ENCODE measurements at places on chromosomes 12 and 14.

DNA sequence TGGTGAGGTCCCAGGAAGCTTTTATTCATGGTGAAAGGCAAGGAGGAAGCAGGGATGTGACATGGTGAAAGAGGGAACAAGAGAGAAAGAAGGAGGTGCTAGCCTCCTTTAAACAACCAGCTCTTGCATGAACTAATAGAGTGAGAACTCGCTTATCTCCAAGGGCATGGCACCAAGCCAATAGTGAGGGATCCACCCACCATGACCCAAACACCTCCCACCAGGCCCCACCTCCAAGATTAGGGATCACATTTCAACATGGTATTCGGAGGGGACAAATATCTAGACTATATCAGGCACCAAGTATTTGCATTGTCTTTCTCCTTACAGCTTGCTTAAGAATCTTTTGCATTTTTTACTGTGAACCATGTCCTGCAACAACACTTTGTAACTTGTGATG lies 91.9 kb upstream of the DHRS4 start:
- DNase-seq = no peak

GRCh38 chr14:90599748-90600507 lies 203.1 kb downstream of the CALM1 start:
- no peak for DNase-seq

- peak; percentile 24 for DNase-seq
These were observed 75.2 kb downstream of the CMAS start for GRCh38 chr12:22121224-22121623.

DNA sequence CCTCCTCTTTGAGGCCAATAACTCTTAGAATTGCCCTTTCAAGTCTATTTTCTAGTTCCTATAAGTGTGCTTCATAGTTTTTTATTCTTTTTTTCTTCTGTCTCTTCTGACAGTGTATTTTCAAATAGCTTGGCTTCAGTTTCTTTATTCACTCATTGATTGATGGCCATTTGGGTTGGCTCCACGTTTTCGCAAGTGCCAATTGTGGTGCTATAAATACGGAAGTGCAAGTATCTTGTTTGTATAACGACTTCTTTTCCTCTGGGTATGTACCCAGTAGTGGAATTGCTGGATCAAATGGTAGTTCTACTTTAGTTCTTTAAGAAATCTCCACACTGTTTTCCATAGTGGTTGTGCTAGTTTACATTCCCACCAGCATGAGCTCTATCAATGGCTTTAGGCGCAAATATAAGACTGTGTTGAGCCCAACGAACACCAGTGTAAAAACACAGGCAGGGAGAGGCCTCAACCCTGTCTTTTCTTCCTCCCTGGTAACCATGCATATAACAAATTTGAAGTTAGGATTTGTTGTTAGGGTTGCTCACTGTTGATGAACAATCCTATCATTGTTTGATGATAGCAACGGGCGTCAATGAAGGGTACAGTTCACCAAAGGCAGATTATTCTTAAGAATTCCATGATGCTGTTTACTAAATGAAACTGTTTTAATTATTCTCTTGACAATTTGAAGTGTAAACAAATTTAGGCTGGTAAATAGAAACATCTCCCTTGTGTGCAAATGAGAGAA lies 13.3 kb upstream of the LMNTD1 start:
- no peak for DNase-seq
